ENCODE measurements at places on chromosomes 4 and X.

DNA sequence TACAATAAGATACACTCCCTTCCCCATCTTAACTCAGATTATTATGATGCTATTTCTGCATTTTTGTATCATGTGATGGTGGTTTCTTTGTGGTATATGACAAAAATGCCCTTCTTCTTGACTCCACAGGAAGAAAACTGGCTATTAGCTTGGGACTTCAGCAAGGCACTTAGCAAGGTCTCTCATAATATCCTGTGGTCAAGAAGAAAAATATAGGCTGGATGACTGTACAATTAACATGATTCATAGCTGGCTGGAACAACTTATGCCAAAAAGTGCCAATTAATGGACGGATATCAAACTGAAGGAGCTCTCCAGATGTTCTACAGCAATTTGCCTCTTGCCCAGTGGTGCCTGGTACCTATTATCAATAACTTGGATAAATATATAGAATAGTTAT is 2.3 kb upstream of the MID1IP1 start:
- DNase-seq = peak; percentile 63

DNA sequence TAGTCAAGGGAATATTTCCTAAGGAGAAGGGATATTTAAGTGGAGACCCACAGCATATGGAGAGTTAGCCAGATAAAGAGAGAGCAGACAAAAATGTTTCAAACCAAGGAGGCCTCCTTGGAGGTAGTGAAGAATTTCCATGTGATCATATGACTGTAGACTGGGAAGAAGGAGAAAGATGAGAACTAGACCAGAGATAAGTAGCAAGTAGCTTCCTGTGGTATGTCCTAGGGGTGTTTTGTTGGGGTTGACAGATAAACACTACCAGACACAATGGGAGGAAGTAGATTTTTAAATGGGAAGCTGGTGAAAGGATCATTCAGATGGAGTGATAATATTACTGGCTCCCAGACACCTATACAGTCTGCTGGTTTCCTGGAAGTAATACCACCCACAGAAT is 13.6 kb downstream of the SYAP1 start:
- no peak for DNase-seq

DNA sequence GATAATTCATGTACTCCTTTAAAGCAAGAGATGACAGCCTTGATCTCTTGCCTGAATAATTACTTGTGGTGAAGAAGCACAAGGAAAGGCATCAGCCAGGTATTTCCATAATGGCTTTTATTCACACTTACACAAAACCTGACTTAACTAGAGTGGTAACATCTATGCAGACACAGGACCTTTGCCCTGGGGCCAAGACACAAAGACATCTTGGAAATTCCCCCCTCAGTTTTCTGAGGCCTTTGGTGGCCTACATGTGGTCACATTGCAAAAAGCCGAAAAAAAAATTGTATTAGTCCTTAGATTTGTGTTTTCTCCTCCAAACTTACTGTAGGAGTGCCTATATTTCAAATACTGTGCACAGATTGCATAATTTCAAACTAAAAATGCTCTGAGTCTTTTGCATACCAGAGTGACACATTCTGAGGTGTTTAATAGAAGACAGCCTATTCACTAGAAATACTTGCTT is 172.4 kb downstream of the PDGFC start:
- peak; percentile 48 for DNase-seq

DNA sequence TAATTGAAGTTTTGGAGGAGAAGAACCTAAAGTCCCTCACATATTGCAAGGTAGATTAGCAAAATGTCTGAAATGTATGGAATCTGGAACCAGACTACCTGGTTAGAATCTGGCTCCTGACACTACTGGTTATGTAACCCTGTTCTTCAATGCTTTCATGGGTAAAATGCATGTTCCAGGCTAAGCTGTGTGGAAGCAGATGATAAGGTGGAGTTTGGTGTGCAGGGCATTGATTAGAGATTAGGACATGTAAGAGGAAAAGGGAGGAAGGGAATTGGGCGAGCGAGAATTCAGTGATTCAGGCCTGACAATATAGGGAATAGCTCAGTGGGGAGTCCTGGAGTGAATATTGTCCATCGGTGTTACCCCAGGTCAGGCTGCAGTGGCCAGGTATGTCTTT is 165.8 kb upstream of the SFRP2 start:
- no peak for DNase-seq

All from PC-3 (cell line).